ENCODE measurements at places on chromosomes 7 and 10.

DNA sequence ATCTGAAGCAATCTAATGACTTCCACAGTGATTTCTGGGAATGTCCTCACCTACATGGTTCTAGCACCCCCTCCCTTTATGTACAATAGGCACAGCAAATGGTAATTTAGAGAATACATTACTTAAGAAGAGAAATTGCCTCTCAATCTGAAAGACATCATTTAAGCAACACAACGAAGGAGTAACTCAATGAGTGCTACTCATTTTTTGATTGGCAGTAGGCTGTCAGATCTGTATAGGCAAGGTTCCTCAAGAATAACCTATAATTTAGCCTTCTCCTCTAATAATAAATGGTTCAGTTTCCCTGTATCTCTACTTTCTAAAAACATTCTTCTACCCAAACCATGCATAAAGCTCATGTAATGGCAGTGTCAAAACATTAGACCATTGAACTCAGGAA lies 30.6 kb upstream of the SEMA3C start:
- DNase-seq: no peak

GRCh38 chr7:28573059-28573553 lies 160.8 kb downstream of the CREB5 start:
- no peak for DNase-seq

DNA sequence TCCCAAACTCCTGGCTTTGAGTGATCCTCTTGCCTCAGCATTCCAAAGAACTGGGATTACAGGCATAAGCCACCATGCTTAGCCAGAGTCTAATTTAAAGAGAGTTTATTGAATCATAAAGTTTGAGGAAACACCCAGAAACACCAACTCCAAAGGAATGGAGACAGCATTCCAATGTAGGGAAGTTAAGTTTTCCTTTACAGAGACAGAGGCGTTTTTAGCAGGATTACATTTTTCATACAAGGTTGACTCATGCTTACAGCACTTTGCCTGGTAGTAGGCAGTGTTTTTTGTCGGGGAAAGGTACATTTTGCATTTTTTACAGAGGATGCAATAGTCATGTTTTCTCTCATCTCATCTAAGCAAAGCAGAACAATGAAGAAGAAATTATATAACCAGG lies 18.9 kb upstream of the OPN4 start:
- no peak for DNase-seq

- no peak for DNase-seq
Measured at GRCh38 chr7:73671322-73671661, 3.7 kb downstream of the VPS37D start.

DNA sequence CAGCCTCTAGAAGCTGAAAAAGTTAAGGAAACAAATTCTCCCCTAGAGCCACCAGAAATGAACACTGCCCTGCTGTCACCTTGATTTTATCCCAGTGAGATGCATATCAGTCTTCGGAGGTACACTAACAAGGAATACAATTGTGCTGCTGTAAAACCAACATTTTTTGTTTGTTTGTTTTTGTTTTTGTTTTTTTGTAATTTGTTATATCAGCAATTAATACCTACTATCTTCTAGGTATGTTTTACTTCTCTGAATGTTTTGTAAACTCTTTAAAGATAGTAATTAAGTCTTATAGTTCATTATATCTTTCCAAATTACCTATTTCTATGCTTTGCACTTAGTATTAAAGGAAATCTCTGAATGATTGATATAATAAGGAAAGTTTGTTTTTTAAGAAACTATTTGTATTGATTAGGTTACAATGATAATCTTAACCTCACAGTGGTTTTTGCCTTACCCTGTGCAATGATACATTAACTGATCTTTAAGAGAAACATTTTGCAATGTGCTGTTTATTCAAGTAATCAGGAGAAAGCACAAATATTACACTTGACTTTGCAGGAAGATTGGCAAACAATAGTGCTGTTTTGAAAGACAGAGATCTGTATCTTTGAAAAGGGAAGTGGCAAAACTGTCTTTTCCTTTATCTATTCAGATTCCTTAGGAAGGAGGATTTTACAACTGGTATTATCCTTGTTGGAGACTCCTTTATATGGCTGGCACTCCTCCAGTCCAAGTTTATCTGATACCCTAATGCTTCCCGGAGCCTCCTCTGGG lies 11.3 kb upstream of the HGF start:
- DNase-seq: no peak
